Lung (tissue), 17 donors: ENCODE measurements at places on chromosomes 2 and 18.

DNA sequence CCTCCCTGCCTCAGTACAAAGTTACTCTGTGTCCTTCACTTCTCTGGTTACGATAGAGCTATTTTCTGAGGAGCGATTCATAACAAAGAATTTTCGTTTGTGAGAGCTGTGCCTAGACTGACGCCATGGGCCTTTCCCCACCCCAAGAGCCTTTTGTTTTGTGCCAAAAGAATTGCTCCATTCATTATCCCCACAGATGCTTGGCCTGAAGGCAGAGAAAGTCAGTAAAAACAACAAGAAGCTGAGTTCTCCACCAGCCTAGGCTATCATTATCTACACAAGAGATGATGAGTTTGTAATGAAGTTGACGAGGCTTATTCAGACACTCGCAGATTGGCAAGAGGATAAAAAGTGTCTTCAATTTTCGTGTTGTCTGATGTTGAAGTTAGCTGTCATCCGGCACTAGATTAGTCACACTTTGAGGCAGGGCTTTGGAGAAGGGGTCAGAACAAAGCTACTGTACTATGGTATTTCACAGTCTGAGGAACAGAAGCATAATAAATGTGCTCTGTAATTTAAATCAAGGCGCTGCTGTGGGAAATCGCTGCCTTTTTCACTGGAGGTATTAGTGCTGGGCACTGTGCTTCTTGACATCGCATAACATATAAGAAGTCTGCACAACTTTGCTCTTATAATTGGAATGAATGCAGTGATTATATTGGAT lies 278.4 kb upstream of the FIGN start:
- no peak overlapping the region for H3K4me3 ChIP-seq
- H3K36me3 ChIP-seq, result no peaks in the 10 kb centered on the region
- no peak overlapping the region for H3K27ac ChIP-seq
- no peaks in the 10 kb centered on the region for H3K27me3 ChIP-seq

GRCh38 chr2:189247276-189247675 lies 67.7 kb upstream of the COL5A2 start:
- H3K27me3 ChIP-seq, result no peaks in the 10 kb centered on the region
- no peak for DNase-seq
- H3K36me3 ChIP-seq, result no peaks in the 10 kb centered on the region
- peaks cover 6% of the 10 kb centered on the region for H3K4me1 ChIP-seq

GRCh38 chr18:42730272-42730671 lies 385.2 kb downstream of the RIT2 start:
- H3K27me3 ChIP-seq, result no peaks in the 10 kb centered on the region
- H3K36me3 ChIP-seq, result no peaks in the 10 kb centered on the region
- no peaks in the 10 kb centered on the region for H3K4me1 ChIP-seq
- H3K27ac ChIP-seq, result no peak overlapping the region
- no peak overlapping the region for H3K4me3 ChIP-seq
- DNase-seq, result no peak

GRCh38 chr2:172109256-172109987 lies 6.7 kb upstream of the DLX2 start:
- no peak overlapping the region for H3K27ac ChIP-seq
- H3K27me3 ChIP-seq, result peaks cover 50% of the 10 kb centered on the region
- H3K36me3 ChIP-seq, result no peaks in the 10 kb centered on the region
- no peak overlapping the region for H3K4me3 ChIP-seq

- no peak overlapping the region for H3K27ac ChIP-seq
- no peaks in the 10 kb centered on the region for H3K27me3 ChIP-seq
- H3K4me1 ChIP-seq, result peaks cover 3% of the 10 kb centered on the region
These were observed 460.8 kb downstream of the RNF144A start for GRCh38 chr2:7377916-7378569.
